ENCODE measurements at places on chromosomes 4 and X.

GRCh38 chr4:14977830-14978229 is 24.5 kb upstream of the CPEB2 start:
- no peak for DNase-seq

GRCh38 chrX:40465735-40466551 is 114.8 kb upstream of the ATP6AP2 start:
- DNase-seq: no peak

DNA sequence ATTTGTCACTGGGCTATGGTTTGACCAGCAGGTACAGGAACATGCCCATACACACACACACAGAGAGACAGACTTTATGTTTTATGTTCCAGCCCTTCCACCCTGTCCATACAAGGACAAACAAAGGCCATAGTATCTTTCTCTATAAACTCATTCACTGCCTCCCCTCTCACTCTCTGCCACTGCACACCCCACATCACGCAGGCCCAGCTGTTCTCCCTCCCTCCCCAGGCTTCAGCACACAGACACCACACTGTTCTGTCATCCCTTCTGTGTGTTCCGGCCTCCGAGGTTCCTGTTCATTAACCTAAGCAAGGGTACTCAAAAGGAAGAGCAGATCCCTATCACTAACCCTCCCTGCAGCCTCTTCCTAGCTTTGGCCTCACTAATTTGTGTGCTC is 17.8 kb downstream of the LAS1L start:
- no peak for DNase-seq

DNA sequence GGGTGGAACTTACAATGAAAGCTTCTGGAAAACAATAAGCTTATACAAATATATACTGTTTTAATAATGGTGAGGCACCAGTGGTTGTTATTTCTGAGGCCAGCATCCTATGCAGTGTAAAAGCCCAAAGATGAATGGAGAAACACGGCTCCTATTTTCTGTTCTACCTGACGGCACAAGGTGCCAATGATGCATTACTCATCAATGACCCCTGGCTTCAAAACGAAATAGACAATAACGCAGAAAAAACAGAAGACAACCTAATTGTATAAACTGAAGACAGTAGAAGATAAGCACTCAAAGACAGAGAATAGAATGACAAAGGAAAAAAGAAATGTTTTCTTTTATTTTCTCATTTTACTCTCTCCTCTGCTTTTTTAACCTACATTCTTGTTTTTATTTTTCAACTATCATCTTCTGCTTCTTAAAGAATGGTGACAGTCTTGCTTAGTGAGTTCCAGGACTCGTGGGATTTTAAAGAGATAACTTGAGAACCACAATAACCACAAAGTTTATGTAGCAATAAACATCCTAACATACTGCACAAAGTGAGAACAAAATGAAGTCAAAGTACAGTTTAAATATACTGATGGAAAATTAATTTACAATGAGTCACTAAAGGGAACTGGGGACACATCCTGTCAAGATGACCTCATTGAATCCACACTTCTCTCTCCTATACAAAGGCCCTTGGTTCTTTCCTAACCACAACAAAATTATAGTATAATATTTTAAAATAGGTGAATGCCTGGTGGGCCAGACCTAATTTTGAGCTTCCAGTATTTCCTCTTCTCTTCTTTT is 169.8 kb downstream of the BTC start:
- DNase-seq: no peak

- DNase-seq: no peak
Measured at GRCh38 chrX:133544115-133544514, 128.8 kb upstream of the GPC4 start.

DNA sequence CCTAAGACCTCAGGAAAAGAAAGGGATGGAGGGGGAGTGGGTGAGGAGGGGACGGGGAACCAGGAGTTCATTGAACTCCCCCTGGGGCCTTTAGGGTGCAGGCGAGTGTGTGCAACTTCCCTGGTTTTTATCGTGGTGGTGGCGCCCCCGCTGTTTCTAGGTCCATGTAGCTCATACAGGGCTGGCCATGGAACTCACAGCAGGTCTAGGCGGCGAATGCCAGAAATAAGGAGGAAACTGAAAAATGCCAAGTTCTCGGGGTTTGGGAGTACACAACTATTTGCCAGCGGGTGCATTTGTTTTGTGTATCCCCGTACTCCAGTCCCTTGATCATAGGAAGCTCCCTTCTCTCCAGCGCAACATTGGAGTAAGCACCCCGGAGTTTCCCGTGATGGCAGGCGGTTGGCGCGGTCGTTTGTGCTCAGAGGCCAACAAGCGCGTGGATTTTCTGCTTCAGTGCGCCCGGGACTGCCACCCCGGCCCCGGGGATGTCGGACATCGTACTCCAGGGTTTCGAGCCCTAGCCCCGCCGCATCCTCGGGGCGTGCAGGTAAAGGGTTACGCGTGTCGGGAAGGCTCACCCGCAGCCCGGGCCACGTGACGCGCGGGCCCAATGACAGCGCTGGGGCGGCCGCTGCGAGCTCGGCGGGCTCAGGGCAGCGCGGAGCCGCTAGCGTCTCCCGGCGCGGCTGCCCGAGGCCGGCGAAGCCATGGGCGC is 208.9 kb downstream of the NWD2 start:
- DNase-seq: peak; percentile 36

DNA sequence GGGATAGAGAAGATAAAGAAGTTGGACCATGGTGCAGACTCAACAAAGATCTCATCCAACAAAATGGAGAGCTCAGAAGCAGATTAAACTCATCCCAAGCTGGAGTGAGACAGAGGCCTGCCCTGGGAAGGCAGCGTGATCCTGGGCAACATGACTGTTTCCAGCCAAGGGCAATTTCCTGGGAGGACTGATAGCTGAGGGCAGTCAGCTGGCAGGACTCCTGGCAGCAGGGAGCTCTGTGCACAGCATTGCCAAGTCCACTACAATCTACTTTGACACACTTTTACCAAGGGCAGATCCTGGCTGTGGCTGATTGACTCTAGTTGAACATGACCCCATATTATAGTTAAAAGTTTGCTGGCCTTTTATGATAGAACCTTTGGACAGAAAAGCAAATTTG is 357.3 kb upstream of the RASGEF1B start:
- no peak for DNase-seq

GRCh38 chr4:138035781-138036258 is 206.3 kb downstream of the SLC7A11 start:
- DNase-seq: no peak

GRCh38 chrX:698206-698605 is 67.6 kb downstream of the SHOX start:
- DNase-seq: no peak

- DNase-seq: no peak
Measured at GRCh38 chrX:7318661-7319060, 170.7 kb upstream of the PUDP start.

GRCh38 chr4:124262211-124263179 is 450.0 kb downstream of the ANKRD50 start:
- no peak for DNase-seq

DNA sequence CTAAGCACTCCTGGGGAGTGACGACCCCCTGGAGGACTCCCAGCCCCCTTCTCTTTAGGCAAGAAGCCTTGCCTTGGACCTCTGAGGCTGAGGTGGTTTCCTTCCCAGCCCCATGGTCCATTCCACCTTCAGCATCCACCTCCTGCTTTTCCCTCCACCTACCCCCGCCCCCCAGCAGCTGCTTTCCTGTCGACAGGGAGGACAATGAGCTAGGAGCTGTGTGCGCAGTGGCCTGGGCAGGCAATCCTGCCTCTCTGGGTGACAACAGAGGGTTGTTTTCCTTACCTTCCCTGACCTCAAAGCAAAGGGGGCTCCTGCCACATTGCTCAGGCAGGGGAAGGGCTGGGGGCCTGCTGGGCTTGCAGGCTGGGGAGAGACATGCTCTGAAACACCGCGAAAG is 123.5 kb downstream of the BCOR start:
- no peak for DNase-seq

DNA sequence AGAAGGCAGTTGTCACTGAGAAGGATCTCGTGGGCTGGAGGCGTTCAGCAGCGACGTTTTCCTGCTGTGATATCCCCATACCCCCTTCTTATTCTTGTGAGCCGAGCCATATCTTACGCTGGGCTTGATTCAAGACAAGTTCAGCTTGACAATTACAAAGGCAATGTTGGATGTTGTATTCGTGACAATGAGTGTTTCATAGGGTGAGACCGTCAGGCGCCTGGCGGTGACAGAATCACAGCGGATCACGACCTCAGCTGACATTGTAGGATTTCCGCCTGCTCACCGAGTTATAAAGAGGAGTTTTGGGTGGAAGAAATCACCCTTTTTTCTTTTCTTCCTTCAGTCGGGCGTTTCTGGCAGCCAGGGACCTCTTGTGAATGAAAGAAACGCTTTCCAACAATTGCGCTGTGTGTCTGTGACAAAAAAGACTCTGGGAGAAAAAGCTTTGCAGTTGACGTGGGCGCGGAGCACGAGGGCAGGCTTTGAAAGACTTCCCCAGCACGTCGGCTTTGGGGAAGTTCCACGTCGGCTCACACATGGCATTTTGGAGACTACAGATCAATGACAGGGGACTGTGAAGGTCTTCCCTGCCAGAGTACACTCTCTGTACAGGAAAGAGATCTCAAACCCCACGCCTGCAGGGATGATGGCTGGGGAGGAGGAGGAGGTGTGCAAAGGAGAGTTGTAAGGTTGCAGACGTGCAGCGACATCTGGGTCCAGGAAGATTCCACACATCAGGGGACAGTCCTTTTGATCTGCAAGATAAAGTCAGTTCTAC is 135.4 kb downstream of the CRLF2 start:
- DNase-seq: no peak

DNA sequence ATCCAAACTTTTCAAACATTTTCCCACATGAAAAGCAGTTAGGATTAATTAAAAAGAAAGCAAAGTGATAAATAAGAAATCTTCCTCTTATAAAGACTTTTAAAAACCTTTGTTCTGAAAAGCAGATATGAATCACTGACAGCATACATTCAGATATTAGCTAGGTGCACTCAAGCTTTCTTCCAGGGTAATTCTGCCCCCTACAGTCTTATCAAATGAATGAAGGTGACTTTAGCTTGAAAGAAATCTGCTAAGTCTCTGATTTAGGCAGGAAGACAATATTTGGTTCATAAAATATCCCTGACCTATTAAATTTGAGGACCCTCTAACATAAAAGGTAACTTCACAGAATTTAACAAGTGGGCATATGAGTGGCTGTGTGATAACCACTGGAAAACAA is 209.1 kb upstream of the FAM47A start:
- DNase-seq: no peak

GRCh38 chrX:48890934-48891401 is 6.6 kb downstream of the TIMM17B start:
- DNase-seq: no peak

All from D721Med (cell line).